ENCODE measurements at places on chromosomes 6 and 20.

- DNase-seq: no peak
Observed at GRCh38 chr6:8940356-8940755, 505.0 kb upstream of the SLC35B3 start.

- no peak for DNase-seq
Observed at GRCh38 chr6:20853828-20854227, 319.6 kb downstream of the CDKAL1 start.

DNA sequence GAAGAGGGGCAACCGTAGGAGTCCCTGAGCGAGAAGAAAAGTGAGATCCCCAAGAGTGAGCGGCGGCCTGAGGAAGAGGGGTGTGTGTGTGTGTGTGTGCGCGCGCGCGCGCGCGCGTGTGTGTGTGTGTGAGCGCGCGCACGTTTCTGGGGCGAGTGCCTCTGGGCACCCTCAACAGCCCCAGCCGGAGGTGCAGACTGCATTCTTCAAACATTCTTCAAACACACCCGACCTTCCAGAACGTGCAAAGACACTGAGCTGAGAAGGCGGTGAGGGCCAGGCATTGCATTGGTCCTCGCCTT is 76.2 kb upstream of the FOXP4 start:
- DNase-seq: no peak

DNA sequence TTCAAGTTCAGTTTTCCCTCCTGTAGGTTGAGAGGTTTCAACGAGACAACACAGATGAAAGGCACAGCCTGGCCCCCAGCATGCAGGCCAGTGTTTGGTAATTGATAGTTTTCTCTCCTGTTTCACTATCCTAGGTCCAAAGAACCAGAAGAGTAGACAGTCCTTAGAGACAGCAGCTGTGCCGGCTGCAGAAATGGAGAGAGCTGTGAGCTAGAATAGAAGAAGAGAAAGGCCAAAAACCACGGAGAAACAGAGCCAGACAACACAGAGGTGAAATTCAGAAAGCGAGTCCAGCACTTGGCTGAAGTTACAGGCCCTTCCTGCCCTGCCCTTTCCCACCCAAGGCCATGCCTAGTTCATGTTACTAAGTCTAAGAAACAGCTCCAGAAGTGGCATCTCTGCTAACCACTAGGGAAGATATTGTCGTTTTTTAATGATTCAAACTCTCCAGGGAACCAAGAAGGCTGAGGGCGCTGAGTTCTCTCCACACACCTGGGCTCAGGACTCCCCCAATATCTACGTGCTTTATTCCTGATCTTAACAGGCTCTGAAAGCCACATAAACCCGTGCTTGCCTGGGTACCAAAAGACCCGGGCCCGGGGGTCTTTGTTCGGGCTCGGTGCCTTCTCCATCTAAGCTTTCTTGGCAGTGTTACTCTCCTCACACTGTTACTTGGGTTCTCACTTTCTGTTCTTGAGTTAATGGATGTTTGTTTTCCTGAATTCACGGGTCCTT is 16.5 kb upstream of the RBPJL start:
- DNase-seq: no peak

DNA sequence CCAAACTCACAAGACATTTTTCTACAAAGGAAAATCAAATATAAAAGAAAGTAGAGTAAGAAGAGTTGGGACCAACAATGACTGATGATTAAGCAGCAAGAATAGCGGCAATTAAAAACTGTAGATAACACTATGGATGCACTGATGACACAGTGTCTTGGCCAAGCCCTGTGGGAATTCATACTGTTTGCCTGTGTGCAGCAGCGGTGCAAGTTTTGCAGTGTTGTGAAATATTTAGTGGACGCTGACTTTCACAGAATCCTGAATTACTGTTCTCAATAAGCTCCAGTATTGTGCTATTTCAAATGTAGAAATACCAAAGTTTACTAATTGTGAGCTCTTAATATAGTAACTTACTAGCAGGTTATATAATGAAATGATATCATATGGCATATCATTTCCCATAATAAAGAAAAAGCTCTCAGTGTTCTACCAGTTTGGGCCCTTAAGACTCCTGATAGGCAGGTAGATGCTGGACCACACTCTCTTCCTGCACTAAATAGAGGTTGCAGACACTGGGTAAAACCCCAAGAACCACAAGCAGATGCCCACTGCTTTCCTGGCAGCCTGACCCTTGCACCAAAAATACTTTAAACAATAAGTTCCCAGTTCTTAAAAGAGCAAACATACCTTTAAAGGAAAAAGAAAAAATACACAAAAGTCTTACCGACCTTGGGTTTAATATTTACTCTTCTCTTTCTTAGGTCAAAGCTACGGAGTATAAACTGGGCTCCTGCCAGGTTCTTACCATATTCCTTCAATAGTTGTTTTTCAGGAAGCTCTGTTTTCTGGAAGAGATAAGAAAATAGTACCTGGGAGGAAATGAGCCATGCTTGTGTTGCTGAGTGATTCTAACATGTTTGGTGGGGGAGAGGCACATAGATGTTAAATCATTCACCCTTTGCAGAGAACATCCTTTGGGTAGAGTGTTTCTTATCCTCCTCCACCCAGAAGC is 41.6 kb downstream of the ANKEF1 start:
- no peak for DNase-seq

- no peak for DNase-seq
Observed at GRCh38 chr6:85576476-85576875, 17.2 kb downstream of the SNX14 start.

- no peak for DNase-seq
Observed at GRCh38 chr6:143695969-143696663, 18.4 kb downstream of the PHACTR2 start.

DNA sequence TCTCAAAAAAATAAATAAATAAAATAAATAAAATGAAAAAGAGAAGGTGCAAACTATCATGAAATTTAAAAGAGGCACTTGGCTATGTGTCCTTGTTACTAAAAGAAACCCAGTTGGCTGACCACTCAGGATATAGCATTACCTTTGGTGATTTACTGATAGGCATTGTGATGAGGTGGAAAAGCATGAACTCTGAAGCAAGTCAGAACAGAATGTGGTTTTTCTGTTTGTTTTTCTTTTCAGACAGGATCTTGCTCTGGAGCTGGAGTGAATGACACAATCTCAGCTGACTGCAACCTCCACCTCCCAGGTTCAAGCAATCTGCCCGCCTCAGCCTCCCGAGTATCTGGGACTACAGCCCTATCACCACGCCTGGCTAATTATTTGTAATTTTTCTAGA is 31.9 kb downstream of the ZNF184 start:
- no peak for DNase-seq

GRCh38 chr6:25404693-25405169 is 125.6 kb downstream of the CARMIL1 start:
- DNase-seq: no peak

- no peak for DNase-seq
Observed at GRCh38 chr6:77466055-77466450, 2.8 kb upstream of the HTR1B start.

- DNase-seq: no peak
Observed at GRCh38 chr20:1616858-1617434, 2.9 kb downstream of the SIRPB1 start.

- no peak for DNase-seq
Observed at GRCh38 chr6:117986396-117986795, 79.3 kb downstream of the SLC35F1 start.

GRCh38 chr6:158057213-158057987 is 75.7 kb downstream of the SYNJ2 start:
- no peak for DNase-seq

DNA sequence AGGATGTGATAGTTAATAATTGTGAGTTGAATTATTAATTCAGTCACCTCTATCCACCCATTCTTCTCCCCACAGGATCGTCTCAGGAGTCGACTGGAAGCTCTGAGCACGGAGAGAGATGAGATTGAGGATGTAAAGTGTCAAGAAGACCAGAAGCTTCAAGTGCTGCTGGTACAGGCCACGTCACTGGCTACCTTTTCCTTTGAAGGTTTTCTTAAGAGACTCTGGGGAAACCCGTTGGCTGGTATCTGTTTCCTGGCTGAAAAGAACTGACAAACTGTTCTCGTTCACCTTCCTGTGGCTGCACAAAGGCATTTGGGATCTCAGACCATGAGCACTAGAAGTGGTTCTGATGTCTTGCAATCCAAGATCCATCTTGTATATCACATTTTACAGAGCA is 3.8 kb downstream of the TRIM15 start:
- DNase-seq: no peak

GRCh38 chr6:140345935-140346334 is 971.5 kb upstream of the CITED2 start:
- no peak for DNase-seq

DNA sequence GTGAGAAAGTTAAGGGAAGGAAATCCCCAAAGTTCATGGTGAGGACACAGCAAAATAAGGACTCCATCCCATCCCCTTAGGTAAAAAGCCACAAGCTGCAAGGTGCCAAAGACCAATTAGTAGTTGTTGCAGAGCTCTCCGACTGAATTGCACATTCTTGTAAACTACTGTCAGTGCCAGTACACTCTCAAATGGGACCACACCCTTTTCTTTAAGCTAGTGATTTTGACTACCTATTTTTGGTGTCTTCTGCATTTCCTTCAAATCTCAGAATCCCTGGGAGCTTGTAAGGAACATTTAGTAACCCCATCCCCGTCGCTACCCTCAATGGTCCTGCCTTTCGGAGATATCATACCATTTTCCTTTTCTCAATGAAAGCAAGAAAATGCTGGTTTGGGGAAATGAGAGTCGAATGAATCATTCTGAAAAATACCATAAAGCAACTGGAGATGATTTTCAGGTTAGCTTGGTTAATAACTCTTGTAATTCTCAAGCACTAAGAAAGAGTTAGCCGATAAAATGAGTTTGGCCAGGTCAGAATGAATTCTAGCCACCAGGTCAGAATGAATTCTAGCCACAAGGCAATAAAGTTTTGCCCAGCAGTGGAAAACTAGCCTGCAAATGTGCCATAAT is 5.2 kb upstream of the HMGN3 start:
- no peak for DNase-seq

GRCh38 chr6:3732345-3733141 is 19.0 kb downstream of the PXDC1 start:
- no peak for DNase-seq

DNA sequence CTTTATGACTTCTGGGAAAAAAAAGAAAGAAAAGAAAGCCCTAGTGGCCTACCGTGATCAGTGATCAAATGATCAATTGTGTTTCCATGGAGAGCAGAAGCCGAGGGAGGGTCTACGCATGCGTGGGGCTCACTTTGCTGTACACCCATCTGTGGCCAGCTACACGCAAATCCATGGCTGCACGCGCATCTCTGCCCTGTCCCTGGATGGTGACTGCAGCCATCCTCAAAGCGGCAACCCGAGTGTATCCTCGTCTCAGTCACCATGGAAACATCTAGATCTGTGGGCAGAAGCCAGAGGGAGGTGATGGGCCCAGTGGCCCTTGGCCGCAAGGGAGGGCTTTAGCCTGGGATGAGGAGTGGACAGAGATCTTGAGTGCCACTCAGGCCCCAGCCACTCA is 785 bp upstream of the ULBP3 start:
- no peak for DNase-seq

DNA sequence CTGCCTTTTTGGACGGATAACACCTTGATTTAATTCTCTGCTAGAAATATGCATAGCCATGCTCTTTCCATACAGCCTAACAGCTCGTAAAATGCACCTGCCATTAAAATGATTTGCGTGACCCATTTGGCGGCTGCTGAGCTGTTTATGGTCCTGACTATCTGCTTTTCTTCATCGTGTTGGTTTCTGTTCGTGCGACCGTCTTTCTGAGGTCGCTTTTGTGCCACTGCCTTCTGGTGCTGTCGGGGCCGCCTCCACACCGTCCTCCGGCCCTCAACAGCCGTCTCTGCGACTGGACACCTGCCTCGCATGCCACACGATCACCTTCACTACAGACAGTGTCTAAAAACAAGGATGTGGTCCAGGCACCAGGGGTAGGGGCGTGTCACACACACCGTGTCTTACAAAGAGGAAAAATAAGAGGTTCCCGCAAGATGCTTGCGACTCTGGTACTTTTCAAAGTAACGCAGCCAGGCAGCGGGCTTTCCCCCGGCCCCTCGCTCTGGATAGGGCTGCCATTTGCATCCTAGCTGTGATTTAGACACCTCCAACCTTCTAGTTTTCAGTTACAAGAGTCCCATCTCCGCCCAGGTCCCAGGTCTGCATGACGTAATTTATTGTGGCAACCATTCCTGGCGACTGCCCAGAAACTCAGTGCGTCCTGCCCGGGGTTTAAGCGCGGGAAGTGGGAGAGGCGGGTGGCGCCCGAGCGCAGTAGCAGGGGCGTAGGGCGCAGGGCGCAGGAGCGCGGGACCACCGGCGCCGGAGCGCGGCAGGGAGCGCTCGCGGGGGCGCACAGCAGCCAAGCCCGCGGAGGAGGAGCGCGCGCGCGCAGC is at the start of gene STMND1:
Gene STMND1, plus strand, starts transcription at position 629 of the 836 bp plus-strand sequence. CDS start 208 bp downstream, outside the sequence.
- no peak for DNase-seq

GRCh38 chr6:157304899-157305663 is 18.2 kb downstream of the TMEM242 start:
- no peak for DNase-seq

DNA sequence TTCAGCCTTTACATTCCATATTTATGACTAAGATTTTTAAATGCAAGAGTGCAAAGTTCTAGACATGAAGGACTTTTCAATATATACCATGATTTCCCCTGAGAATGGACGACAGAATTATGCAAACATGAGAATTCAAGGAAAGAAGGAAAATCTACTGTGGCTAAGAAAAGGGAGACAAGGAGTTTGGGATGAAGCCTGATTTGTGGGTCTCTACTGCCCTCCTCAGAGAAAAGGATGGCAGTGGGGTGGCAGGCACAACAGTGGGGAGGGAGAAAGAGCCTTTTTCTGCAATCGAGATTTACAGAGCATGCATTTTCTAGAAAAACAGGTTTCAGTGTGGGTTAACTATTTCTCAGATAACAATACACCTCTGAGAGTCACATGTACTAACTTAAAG is 466.9 kb upstream of the NRSN1 start:
- no peak for DNase-seq

DNA sequence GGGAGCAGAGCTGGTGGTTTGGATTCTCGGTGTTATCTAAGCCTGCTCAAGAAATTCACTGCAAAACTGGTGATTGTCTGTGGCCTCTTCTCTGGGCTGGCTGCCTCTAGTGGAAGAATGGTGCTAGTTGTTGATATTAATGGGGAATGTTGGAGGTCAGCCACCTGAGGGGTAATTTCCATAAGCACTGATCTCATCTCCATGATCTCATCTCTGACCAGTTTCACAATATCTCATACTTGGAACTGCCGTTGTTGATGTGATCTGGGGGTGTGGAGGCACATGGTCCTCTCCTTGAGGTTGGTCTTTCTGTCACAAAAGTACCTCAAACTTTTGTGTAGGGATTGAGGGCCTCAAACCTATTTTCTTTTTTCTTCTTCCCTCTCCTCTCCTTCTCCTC is 102.6 kb downstream of the CD109 start:
- no peak for DNase-seq

DNA sequence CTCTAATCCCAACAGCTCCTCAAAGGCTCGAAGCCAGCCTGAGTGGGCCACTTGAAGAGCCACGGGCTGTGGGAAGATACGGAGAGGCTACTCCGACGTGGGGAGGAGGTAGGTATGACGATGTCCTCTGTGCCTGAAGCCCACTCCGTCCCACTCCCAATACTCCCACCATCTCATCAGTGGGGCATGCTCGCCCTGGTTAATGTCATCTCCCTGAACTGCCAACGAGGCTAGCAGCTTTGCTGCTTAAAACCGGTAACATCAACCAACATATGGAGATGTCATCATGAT is 11.1 kb downstream of the NRN1 start:
- DNase-seq: no peak

Measured in esophagus squamous epithelium (tissue), 5 donors.